ENCODE measurements at places on chromosomes 2 and 18.

- no peak for DNase-seq
These were observed 51.1 kb downstream of the PLEKHM3 start for GRCh38 chr2:207974216-207974605.

DNA sequence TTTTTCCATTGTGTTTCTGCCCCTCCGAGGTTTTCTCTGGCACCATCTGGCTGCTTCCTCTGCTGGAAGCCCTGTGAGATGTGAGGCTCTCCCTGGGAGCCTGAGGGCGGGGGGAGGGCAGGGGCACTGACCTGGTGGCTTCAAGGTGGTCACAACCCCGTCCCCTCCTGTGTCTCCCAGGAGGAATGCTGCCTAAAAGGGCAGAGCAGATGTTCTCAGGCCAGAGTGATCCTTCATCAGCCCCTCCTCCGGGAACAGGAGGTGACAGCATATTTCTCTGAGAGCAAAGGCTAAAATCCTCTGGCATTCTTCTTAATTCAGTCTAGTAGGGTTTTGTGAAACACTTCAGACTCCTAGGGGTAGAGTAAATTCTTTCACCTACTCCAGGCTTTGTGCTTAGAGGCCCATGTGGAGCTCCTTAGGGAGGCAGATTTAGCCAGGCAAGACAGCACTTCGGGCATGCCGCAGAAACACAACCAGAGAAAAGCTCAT, 18.3 kb upstream of the GREB1 start:
- no peak for DNase-seq

GRCh38 chr2:189013031-189013430, 38.9 kb downstream of the COL3A1 start:
- no peak for DNase-seq

GRCh38 chr2:166382448-166382847, 6.7 kb upstream of the SCN9A start:
- no peak for DNase-seq

DNA sequence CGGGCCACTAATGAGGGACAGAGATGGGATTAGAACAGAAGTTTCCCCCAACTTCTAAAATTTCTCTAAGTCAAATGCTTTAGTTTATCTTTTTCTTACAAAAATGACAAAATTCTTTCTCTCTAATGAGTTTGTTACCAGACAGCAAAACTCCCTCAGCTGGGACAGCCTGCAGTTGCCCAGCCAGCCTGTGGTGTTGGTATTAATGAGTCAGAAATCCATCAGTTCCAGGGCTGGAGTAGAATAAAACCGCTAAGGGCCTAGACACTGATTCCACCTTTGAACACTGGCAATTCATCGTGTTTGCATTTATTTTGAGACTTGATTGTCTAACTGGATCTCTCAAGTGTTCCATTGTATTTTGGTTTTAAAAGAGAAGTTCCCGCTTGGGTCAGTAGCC, 38.3 kb upstream of the SMAD2 start:
- DNase-seq = peak; percentile 70

DNA sequence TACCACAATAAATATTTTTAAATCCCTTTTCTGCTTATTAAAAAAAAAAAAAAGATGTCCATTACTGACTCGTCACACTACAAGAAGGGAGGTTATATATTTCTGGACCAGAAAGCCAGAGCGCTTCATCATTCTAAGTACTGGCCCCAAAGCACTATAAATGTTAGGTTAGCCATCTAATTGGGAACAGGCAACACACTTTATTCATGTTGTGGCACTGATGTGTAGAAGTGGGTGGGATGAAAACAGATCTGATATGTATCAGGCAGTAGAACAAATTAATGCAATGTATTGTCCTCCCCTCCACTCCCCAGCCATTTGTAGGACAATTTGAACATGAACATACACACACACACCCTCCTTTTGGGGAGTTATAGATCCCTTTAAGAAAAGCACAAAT, 24.4 kb downstream of the LANCL1 start:
- DNase-seq = no peak

DNA sequence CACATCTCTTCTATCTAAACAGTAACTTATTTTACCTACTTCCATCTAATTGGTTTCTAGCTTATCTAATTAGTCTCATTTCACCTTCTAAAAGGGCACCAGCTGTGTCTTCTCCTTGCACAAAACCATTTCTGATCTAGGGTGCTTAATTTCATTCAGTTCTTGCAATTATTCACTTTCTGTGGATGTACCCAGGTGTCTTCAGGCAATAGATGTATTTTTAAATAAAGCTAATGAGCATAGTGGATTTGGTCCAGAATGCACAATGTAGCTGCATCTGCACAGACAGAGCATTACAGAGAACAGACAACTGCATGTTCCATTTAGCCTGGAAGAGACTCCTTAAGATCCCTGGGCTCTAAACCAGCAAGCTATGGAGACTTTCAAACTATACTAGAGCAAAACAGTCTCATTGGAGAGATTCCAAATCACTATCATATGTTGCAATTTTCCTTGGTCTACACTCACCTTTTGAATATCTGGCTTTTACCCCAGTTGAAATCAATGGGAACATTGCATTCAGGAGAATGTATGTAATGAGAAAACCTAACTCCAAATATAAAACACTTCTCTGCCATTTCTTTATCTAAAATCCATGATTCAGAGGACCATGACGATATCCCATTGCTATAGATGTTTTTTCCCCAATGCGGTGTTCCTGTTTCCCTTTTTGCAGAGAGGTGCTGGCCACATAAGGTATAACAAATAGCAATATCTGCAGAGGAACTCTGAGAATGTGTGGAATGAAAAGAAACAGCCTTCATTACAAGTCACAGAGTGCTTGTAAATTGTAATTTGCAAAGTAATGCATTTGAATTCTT, 3.5 kb upstream of the RFX8 start:
- no peak for DNase-seq

Data from AG20443 (cell line).